ENCODE measurements at places on chromosomes 1 and 21.

DNA sequence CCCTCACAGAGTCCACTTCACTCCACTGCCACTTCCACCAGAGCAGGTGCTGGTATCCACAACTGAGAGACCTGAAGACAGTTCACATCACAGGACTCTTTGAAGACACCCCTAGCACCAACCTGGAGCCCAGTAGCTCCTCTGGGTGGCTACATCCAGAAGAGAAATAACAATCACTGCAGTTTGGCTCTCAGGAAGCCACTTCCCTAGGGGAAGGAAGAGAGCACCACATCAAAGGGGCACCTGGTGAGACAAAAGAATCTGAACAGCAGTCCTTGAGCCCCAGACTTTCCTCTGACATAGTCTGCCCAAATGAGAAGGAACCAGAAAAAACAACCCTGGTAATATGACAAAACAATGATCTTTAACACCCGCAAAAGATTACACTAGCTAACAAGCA is 113.2 kb downstream of the TENT5C start:
- DNase-seq: no peak

DNA sequence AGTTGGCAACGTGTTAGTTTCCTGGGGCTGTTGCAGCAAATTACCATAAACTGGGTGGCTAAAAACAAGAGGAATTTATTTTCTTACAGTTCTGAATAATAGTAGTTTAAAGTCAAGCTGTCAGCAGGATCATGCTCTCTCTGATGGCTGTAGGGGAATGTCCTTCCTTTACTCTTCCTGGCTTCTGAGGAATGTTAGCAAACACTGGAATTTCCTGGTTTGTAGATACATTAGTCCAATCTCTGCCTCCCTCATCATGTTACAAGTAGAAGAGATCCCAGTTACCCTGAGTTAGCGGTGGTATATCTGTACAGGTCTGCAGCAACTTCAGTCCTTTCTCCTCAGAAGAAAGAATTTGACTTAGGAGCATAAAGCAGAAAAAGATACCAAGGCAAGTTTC is 2249.1 kb downstream of the NCAM2 start:
- DNase-seq: no peak

DNA sequence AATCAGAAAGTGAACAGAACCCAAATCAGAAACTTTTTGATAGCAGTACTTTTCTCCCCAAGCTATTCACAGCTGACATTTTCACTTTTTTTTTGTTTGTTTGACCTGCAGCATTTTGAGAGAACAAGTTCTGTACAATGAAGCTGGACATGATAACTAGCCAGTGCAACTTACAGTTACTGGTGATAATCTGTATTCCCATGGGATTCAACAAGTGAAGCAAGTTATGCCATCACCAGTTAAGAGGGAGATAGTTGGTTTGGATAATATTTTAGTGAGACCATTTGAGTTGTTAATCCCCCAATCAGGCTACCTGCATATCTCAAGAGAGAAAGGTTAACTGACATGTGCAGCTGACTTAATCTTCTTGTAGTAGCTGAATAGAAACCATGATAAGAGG is 18.1 kb downstream of the SON start:
- no peak for DNase-seq

GRCh38 chr1:171257607-171258076 is 9.3 kb downstream of the FMO1 start:
- peak; percentile 86 for DNase-seq

- peak; percentile 60 for DNase-seq
Observed at GRCh38 chr1:78651241-78651640, 1.6 kb downstream of the IFI44 start.

DNA sequence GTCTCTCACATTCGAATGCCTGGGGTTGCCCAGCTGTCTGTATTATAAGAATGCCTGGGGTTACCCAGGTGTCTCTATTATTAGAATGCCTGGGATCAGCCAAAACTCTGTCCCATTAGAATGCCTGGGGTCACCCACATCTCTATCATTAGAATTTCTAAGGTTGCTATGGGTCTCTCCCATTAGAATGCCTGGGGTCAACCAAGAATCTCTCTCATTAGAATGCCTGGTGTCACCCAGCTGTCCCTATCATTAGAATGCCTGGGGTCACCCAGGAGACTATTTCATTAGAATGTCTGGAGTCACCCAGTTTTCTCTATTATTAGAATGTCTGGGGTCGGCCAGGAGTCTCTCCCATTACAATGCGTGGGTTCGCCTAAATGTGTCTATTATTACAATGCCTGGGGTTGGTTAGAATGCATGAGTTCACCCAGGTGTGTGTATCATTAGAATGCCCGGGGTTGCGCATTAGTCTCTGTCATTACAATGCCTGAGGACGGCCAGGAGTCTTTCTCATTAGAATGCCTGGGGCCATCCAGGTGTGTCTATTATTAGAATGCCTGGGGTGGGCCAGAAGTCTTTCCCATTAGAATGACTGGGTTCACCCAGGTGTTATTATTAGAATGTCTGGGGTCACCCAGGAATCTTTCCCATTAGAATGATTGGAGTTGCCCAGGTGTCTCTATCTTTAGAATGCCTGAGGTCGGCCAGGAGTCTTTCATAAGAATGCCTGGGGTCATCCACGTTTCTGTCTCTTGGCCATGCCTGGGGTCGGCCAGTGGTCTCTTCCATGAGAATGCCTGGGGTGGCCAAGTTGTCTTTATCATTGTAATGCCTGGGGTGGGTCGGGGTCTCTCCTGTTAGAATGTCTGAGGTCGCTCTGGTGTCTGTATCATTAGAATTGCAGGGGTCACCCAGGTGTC is 59.6 kb downstream of the RNF187 start:
- no peak for DNase-seq

GRCh38 chr1:47432071-47433036 is 5.5 kb upstream of the FOXD2 start:
- peak; percentile 89 for DNase-seq

- DNase-seq: peak; percentile 54
Observed at GRCh38 chr1:213622365-213623063, 365.3 kb upstream of the PROX1 start.

DNA sequence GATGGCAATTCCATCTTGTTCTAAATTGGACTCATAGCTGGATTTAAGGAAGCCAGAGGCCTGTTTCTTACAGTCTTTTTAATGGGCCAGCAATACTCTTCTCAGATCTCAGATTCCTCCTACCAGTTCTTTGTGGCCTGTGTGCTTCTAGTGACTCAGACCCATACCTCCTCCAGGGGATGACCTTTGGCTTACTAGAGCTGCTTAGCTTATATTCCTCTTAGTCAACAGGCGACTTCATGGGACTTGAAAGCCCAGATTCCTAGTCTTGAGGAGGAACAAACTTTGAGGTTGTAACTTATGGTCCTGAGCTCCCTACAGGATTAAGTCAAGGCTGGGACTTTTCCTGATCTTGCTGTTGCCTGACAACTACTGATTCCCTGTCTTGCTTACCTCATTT is 12.4 kb upstream of the PAPPA2 start:
- no peak for DNase-seq

DNA sequence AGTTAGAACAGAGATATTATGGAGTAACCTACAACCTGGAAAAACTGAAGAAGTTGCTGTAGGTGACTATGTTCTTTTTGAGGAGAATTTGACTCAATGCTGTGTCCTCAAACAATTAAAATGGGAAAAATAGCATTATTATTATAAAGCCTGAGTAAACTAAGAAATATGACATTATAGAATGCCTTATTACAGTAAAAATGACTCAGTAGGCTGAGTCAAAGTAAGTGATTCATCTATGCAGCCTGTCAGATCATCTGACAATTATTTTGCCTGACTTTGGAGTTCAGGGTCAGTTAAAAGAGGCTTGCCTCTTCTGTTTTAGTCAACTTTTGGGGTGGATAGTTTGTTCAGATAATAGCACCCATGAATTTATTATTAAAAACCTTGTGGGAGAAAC is 150.8 kb upstream of the PTGFR start:
- no peak for DNase-seq

- DNase-seq: peak; percentile 73
Observed at GRCh38 chr1:14923727-14924452, 229.7 kb upstream of the TMEM51 start.

GRCh38 chr1:164726235-164726634 is 167.3 kb downstream of the PBX1 start:
- no peak for DNase-seq

- no peak for DNase-seq
Observed at GRCh38 chr1:26938004-26938658, 16.6 kb downstream of the NUDC start.

GRCh38 chr21:14750041-14750440 is 203.9 kb upstream of the SAMSN1 start:
- no peak for DNase-seq

GRCh38 chr1:178189814-178190213 is 95.9 kb downstream of the RASAL2 start:
- DNase-seq: peak; percentile 20

- no peak for DNase-seq
Observed at GRCh38 chr1:209420276-209420675, 163.2 kb upstream of the CAMK1G start.

- no peak for DNase-seq
Observed at GRCh38 chr1:225631021-225631663, 21.8 kb downstream of the ENAH start.

GRCh38 chr21:25369524-25370300 is 237.6 kb downstream of the MRPL39 start:
- no peak for DNase-seq
